ENCODE measurements at places on chromosomes 6 and 20.

- DNase-seq = no peak
Measured at GRCh38 chr20:39758876-39759275, 796.7 kb downstream of the DHX35 start.

DNA sequence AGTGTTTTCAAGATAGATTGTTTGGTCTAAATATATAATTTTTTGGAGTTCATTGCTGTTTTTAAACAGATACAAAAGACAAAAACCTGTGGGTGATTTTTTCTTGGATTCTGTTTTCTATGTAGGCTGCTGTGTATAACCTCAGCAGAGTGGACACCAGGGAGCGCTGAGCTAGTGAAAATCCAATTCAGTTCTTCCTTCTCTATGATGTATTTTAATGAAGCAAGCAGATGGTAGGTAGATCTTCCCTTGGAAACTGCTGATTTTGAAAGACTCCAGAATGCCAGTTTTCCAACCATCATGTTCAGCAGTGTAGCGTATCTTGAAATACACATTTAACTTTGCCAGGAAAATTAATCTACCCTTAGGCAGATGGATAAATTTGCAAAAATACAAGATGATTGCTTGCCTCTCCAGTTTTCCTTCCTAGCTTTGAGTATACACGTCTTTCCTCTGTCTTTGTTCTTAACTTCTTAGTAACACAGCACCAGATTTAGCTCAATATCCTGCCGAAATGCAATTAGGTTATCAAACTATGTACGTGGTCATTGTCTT is 178.0 kb downstream of the PHF3 start:
- no peak for DNase-seq

DNA sequence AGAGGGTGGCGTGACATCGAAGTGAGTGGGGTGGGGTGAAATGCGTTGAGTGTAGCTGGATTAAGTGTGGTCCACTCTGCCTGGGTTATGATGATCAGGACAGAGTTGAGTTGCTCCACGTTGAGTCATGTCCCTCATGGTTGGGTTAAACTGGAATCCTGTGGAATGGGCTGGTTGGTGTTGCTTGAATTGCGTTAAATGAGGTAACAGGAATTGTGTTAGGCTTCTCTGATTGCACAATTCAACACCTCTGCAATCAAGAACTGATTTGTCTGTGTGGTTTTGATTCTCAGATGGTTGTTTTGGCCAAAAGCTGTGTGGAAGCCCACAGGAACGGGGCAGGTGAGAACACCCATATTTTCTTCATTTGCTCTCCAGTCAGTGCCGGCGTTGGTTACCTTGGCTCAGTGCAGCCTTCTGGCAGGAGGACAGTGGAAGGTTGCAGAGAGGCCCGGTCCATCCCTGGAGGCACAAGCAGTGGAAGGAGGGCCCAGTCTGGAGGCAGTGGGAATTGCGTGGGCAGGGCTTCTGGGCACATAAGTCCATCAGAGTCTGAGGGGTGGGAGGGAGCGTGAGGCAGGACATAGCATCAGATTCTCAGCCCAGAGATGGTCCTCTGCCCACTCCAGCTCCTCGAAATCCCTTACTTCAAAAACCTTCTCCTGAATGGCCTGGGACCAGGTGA is 11.6 kb downstream of the NOTCH4 start:
- no peak for DNase-seq

GRCh38 chr6:34531580-34532201 is 24.4 kb downstream of the SPDEF start:
- DNase-seq = no peak
